ENCODE measurements at places on chromosomes 4 and X.

GRCh38 chr4:129581305-129581704 lies 485.4 kb downstream of the C4orf33 start:
- no peak for DNase-seq

DNA sequence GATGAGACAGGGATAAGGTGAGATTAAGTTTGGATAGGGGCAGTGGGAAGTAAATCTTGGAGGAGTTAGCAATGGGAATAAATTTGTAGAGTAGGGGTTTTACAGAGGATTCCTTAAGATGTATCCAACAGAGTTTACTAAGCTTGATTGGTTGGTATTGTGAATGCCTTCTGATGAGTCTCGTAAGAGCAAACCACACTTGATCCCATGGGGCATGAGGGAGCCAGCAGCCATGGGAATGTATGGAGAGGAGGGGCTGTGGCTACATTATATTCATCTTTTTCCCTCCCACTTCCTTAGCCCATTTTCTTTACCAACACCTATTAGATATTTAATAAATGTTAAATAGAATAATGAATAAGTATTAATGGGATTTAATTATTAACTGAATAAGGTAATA lies 126.6 kb upstream of the NDST3 start:
- no peak for DNase-seq

DNA sequence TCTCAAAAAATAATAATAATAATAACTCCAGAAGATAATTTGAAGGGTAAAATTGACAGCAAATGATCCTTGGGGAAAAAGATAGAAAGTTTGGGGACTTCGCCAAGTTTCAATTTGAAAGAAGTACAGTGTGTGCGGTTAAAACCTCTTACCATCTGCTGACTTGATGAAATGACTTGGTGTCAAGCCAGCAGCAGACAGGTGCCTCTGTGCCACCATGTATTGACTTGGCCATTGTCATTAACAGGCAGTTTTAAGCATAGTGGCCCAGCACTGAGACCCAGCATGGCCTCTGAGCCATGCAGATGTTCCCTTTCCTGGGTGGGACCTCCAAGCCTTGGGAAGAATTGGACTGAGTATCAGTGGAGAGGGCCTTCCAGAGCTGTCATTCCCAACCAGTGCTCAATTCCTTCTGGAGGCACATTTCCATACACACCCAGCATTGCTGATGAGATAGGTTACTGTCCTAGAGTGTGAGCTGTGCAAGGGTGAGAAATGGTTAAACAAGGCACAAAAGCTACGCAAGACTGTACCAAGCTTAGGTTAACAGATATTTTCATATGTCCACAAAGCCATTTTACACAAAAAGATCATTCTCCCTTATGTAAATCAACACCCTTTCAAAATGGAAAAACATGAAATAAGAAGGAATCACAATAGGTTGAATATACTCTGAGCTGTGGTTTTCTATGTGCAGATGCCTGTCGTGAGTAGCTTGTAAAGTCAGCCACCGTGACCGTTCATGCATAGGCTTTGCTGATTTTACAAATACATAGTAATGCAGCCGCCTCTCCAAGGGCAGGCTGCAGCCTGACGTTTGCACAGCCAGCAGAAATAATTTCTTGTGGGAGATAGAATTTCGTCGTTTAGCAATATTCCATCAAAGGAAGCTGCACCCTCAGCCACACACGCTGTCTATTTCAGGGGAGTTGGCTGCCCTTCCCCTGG lies 59.4 kb upstream of the FBXW7 start:
- no peak for DNase-seq

- DNase-seq: no peak
These were observed 74.4 kb downstream of the CASP3 start for GRCh38 chr4:184574861-184575260.
